ENCODE measurements at places on chromosomes 13 and 19.

- no peak for DNase-seq
Measured at GRCh38 chr19:11251217-11251616, 11.1 kb downstream of the DOCK6 start.

DNA sequence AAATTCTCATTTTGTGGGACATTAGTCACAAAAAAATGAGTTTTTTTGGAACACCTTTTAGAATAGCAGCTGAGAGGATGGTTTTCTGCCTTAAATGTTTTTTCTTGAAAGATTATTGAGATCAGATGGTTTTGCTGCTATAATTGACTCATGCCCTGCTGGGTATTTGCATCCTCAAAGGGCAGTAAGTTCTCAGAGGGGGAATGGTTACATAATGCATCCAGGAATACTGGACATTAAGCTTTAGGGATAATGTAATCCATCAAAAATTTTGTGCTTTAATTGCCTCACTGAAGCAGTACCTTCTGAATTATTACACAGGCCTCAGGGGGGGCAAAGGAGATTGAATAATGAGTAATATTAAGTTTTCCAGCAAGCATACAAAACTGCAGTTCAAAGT is 866.3 kb upstream of the SPRY2 start:
- DNase-seq: no peak

- DNase-seq: no peak
Measured at GRCh38 chr19:46088101-46088500, 36.4 kb downstream of the IGFL3 start.

DNA sequence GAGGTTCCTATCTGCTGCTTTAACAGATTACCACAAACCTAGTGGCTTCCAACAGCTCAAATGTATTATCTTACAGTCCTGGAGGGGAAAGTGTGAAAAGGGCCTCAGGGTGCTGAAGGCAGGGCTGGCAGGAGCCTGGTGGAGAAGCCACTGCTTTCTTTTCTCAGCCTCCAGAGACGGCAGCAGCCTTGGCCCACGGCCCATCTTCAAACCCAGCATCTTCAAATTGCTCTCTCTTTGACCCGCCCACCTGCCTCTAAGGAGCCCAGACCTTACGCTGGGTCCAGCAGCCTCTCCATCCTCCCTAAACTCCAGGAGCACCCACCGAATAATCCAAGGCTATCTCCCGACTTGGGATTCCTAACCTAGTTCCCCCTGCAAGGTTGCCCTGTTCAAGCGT is 35.6 kb downstream of the C13orf46 start:
- DNase-seq: no peak

DNA sequence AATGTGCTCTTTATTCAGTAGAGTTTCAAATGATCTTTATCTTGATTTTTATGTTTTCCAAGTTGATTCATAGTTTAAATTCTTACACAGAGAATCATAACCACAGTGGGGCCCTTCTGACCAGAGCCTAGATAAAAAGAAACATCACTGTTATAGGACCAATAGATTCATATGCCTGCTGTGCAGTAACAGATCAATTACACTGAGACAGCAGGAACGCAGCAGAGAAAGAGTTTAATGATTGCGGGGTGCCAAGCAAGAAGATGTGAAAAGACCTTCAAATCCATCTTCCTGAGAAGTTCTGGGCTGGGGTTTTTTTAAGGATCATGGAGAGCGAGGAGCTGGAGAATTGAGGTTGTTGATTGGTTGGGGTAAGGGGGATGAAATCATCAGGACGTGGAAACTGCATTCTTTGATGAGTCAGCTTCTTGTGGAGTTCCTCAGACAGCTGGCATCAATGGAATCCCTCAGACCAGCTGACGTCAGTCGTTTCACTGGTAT is 346.6 kb downstream of the TBC1D4 start:
- no peak for DNase-seq

GRCh38 chr19:7492142-7492541 is 3.3 kb upstream of the PEX11G start:
- no peak for DNase-seq
